ENCODE measurements at places on chromosomes 16 and 17. TPM values are rescaled to one million over a fixed set of nuclear protein-coding genes. Genes with fewer than 3 reads are reported as not detected.

The KRT40 gene
- 7.7 TPM for total RNA-seq

The KRT39 gene
- total RNA-seq = 6.4 TPM

The PRSS36 gene
- 0.99 TPM for total RNA-seq

The KRT17 gene
- 1,205 TPM for total RNA-seq

The KRT31 gene
- 52.1 TPM for total RNA-seq

The PRCD gene
- total RNA-seq = 2.7 TPM

The RAB40C gene
- total RNA-seq = 14.8 TPM
